ENCODE measurements at places on chromosomes 13 and 19.

DNA sequence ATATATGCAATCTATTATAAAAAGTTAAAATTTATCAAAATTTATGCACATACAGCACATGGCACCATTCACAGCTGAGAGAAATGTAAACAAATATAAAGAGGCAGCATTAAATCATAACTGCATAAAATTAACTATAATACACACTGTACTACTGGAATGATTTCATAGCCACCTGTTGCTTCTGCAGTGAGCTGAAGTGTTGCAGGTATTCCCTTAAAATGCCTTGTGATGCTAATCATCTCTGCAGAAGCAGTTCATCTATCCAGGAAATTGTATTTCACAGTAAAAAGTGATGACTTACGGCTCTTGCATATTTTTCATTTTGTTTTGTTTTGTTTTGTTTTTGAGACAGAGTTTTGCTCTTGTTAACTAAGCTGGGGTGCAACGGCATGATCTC is 82.1 kb downstream of the STOML3 start:
- no peak for DNase-seq

- DNase-seq: no peak
Observed at GRCh38 chr13:23510979-23511735, 59.1 kb upstream of the TNFRSF19 start.

DNA sequence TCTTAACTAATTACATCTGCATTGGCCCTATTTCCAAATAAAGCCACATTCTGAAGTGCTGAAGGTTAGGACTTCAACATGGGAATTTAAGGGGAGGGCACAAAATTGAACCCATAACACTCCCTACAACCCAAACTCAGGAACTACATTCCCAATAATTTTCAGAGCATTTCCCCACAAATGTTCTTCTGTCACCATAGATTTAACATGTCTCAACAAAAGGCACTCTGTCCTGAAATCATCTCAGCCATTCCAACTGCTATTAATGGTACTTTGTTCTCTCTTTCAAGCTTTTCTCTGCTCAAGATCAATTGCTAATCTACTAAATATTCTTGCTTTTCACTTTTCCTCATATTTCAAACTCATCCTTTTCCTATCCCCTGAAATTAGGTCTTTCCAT is 74.0 kb upstream of the SOX1 start:
- DNase-seq: no peak

GRCh38 chr19:40416918-40417642 is 3.9 kb upstream of the PRX start:
- DNase-seq: peak; percentile 81

- no peak for DNase-seq
Observed at GRCh38 chr13:28889086-28889732, 69.1 kb downstream of the MTUS2 start.

DNA sequence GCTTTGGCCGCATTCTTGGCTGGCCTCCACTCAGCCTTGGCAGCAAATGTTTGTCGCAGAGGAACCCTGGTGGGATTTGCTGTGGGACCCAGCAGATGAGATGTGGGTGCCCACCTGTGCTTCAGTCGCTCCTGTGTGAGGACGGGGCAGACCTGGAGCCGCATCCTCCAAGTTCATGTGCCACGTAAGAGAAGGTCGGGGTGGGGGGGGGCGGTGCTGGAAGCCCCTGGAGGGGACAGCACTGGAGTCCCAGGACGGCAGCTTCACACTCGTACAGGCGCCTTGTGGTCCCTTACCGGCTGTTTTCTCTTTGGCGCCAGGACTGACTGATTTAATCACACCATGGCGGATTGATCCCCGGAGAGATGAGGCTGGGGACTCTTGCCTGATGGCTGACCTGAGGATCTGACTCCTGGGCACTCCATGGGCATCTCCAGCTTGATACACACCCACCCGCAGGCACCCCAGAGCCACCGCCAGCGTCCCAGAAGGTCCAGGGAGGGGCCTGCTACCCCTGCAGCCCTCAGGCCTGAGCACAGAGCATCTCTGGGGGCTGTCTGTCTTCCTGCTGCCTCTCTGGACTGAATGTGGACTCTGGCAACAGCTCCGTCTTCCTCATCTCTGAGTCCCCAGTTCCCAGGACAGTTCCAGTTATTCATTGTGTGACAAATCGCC is 10.0 kb upstream of the GRTP1 start:
- DNase-seq: no peak

DNA sequence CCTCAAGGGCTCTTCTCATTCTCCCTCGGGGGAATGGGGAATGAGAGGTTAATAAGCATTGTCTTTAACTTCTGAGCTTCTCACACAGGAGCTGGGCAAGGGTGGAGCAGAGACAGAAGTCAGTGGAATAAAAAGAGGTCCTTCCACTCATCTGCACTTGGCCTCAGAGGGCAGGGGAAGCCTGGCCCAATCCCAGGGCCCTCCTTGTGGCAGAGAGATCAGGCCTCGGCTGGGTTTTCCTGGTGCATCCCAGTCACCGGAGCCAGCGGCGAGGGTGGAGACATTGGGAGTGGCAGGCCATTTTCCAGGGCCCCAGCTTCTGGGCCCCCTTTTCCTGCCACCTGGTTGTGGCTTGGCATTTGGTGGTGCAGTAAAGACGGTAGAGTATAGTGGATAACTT is 10.6 kb downstream of the CALM3 start:
- DNase-seq: no peak

GRCh38 chr13:94548821-94549231 is 47.1 kb downstream of the TGDS start:
- DNase-seq: peak; percentile 35

- no peak for DNase-seq
Observed at GRCh38 chr13:28918030-28918429, 97.9 kb downstream of the MTUS2 start.

DNA sequence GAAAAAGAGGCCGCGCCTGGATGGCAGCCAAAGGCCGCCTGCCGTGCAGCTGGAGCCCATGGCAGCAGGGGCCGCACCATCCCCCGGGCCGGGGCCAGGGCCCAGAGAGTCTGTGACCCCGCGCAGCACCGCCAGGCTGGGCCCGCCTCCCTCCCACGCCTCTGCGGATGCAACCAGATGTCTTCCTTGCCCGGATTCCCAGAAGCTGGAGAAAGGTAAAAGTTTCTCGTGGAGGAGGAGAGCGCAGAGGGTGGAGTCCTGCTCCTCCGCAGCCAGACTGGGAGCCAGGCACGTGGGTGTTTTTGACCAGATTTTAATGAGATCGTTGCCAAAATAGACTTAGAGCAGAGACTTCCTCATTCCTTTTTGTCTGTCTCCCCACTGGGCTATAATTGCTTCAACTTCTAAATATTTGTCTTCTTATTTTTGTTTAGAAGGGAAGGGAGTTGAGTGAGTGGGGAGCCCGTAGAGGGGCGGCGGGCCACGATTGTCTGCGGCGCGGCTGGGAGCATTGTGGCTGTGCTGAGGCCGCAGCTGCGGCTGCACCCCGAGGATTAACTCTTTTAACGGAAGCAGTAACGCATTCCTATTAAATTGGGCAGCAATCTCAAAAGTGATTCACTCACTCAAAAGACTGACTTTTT is 22.8 kb upstream of the NDUFS7 start:
- DNase-seq: peak; percentile 62

- DNase-seq: peak; percentile 84
Observed at GRCh38 chr13:80131204-80131603, 209.7 kb downstream of the SPRY2 start.

DNA sequence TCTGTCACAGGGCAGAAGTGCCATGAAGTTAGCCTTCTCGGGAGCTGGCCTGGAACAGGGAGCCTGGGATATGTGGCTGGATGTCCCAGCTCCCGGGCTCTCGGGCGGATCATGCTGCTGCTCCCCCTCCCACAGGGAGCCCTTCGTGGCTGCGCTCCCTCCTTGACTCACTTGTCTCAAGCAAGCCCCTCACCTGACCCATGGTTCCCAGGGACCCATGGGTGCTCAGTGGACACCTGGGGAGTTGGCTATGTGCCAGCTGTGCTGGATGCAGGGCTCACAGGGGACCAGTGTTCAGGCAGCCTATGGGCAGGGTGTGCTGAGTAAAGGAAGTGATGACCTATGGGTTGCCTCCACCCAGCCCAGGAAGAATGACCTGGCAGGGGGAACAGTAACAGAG is 213.1 kb upstream of the SGCG start:
- DNase-seq: no peak

GRCh38 chr19:9799162-9799561 is 19.7 kb downstream of the FBXL12 start:
- DNase-seq: no peak

DNA sequence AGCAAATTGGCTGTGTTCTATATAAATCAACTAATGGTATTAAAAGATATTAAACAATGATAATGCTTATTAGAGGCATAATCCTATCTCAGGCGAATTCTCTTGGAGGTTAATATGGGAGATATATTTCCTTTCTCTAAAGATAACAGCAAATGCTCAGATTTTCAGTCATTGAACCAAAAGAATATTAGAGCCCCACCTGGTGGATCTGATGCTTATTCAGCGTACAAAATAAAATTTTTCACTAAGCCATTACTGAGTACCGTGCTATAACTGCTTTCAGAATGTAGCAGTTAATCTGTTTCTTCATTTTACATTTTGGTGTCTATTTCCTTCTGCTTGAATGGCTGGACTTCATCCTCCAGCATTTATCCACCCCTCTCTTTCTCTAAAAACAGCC is 143.3 kb upstream of the IPO5 start:
- DNase-seq: no peak

DNA sequence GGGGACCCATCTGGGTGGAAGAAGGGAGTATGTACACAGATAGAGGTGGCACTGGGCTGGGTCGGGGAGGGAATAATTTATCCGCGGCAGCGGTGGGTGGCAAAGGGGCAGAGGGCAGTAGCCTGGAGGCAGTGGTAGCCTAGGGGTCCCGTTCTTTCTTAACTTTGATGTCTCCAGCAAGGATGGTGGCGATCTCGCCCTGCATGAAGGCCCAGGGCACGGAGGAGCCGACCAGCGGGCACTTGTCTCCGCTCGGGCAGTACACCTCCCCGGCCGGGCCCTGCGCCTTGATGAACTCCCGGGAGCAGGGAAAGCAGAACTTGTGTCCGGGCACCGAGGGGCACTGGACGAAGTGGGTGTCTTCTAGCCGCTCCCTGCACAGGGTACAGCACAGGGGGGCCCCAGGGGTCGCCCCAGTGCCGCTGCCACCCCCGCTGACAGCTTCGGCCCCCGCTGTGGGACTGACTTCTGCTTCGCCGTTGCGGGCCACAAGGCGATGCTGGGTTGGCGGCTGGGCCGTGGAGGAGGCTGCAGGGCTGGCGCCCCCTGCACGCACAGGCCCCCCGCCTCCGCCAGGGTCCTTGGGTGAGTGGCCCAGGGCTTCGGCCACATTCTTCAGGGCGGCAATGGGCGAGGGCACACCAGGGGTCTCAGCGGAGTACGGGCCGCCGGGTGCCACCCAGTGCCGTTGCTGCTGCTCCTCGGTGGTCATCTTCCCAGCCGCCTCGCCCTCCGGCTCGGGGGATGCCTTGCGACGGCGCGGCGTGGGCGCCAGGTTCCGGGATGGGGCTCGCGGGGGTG is 1.9 kb downstream of the IRF2BP1 start:
- no peak for DNase-seq

- no peak for DNase-seq
Observed at GRCh38 chr19:28631961-28632360, 581.0 kb downstream of the UQCRFS1 start.

DNA sequence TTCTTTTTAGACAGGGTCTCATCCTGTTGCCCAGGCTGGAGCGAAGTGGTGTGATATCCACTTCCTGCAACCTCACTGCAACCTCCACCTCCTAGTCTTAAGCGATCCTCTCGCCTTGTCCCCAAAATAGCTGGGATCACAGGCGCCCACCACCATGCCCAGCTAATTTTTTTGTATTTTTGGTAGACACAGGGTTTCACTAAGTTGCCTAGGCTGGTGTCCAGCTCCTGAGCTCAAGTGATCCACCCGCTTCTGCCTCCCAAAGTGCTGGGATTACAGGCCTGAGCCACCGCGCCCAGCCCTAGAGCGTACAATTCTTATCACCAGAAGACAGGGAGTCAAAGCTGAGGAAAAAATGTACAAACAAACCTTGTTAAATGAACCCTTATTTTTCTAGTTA is 4.5 kb upstream of the ELOF1 start:
- DNase-seq: no peak

DNA sequence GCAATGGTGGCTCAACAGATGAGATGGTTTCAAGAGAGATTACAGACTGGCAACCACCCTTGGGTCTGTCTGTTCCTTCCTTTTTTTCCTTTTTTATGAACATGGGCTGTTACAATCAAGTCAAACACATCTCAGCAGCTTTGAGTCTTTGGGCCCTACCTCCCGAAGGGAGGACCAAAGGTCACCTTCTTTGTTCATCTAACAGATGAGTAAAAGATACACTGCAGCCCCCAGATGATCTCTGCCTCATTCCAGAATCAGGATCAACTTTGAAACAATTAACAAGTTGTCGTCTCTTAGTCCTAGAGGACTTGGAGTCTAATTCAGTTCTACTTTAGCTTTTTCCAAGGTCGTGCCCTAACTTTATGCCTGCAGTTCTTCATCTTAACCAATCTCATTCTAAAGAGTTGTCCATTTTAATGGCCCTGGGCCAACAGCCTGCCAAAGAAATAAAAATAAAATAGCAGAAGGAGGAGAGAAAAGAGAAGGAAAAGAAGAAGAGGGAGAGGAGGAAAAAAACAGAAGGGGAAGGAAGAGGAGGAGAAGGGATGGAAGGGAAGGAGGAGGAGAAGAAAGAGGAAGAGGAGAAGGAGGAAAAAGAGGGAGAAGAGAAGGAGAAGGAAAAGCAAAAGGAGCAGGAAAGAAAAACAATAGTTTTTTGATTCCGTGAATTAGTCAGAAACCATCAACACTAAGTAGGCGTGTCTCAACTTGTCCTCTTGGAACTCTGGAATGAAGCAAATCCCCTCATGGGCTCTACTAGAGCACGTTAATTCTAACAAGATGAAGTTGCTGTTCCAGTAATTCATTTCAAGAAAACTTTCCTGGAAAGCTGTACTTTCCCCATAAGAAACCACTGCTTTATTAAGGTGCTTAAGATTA is 281.2 kb downstream of the FOXO1 start:
- DNase-seq: no peak

- DNase-seq: no peak
Observed at GRCh38 chr13:42361701-42362100, 89.7 kb downstream of the AKAP11 start.

DNA sequence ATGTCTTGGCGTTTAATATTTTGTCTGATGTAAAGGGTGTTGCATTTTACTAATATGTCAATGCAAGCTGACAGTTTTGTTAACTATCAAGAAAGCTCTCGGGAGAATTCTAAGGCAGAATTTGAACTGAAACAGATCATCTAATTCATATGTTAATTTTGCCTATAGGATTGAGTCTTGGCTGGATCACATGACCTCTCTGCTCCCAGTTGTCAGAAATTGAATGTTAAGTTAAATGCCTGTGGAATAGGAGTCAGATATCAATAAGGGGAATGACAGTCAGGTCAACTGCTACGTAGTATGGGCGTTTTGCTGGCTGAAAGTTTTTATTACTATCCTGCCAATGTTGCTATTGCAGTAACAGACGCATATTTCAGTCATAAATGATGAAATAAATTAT is 358.5 kb downstream of the MYO16 start:
- no peak for DNase-seq

DNA sequence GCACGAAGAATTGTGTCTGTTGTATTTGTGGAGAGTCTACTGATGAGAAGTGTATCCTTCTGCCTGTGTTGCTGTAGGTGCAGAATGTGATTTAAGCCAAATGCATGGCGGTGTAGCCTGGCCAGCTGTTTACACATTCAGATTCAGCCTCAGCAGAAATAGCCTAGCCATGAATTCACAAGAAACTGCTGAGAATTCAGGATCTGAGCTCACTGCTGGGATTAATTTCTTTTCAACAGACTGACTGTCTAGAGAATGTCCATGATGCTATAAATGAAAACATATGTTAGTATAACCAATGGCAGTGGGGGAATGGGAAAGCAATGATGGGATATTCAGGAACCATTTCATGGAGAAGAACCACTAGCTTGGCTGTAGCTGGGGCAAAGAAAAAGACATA is 77.4 kb upstream of the RNF113B start:
- DNase-seq: no peak
